ENCODE measurements at places on chromosomes 3 and 15. TPM values are rescaled to one million over a fixed set of nuclear protein-coding genes. Genes with fewer than 3 reads are reported as not detected.

- DNase-seq = peak; percentile 47
Observed at GRCh38 chr3:44999782-45000181, 23.7 kb downstream of the EXOSC7 start.

DNA sequence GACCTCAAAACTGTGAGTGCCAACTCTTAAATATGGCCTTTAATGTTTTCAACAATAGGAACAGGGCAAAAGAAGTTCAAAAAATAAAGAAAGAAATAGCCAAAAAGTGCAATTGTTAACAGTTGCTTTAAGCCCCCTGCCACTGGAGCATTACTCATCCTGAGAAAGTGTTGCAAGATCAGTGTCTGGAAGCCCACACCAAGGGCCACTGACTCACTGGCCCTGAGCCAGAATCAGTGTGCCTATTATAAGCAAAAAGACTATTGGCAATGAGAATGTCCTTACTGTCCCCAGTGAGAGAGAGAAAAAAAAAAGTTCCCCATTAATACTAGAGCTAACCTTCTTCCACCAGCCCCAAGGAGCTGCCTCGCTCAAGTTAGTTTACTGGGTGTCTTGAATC, 480.1 kb upstream of the ZNF385D start:
- no peak for DNase-seq

GRCh38 chr3:16013568-16013967, 160.9 kb upstream of the GALNT15 start:
- no peak for DNase-seq

DNA sequence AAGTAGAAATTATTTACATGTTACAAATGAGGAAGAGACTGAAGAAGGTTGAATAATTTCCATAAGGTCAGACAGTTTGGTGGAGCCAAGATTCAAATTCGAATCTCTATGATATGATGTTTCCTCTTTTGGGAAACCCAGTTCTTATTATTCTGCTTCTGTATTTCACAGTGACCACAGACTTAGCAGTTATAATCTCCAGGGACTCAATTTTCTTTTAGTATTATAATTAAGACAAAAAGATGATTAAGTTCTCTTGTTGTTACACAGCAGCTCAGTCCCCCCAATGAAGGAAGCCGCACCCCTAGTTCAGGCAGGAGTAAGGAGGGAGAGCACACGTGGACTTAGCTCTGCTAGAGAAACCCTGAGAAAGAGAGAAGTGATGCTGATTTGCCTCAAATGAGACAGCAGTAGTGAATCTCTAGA, 130.6 kb downstream of the CCNL1 start:
- no peak for DNase-seq

Gene SEMA3G
- 14.0 TPM for total RNA-seq

Gene CRELD1
- total RNA-seq = 33.2 TPM

All from tongue (tissue), 3 donors.